GM23338 (cell line): ENCODE measurements at places on chromosomes 16 and 17. TPM values are rescaled to one million over a fixed set of nuclear protein-coding genes. Genes with fewer than 3 reads are reported as not detected.

GRCh38 chr16:67156143-67156844, 3.4 kb downstream of the TRADD start:
- peaks cover 29% of the 10 kb centered on the region; the same call in 1 of the 2 replicates for H3K4me1 ChIP-seq
- H3K27ac ChIP-seq, result no peak overlapping the region
- no peaks in the 10 kb centered on the region for H3K36me3 ChIP-seq
- no peak for DNase-seq
- peaks cover 100% of the 10 kb centered on the region for H3K27me3 ChIP-seq

- DNase-seq, result no peak
- peaks cover 23% of the 10 kb centered on the region for H3K4me1 ChIP-seq
- H3K27ac ChIP-seq, result 0 out of 2 replicates have a peak overlapping the region, but pooled peaks have one; percentile 88
- H3K27me3 ChIP-seq, result no peaks in the 10 kb centered on the region
- no peak overlapping the region for H3K4me3 ChIP-seq
- peaks cover 17% of the 10 kb centered on the region for H3K36me3 ChIP-seq
Measured at GRCh38 chr17:7235693-7236665, 1.7 kb upstream of the DVL2 start.

Gene CRISPLD2
- 6.0 and 8.3 TPM in 2 replicates for total RNA-seq

- H3K4me3 ChIP-seq, result no peak overlapping the region
- no peaks in the 10 kb centered on the region for H3K4me1 ChIP-seq
- no peak overlapping the region for H3K27ac ChIP-seq
- H3K36me3 ChIP-seq, result no peaks in the 10 kb centered on the region
Measured at GRCh38 chr16:51816929-51817328, 665.9 kb upstream of the SALL1 start.

DNA sequence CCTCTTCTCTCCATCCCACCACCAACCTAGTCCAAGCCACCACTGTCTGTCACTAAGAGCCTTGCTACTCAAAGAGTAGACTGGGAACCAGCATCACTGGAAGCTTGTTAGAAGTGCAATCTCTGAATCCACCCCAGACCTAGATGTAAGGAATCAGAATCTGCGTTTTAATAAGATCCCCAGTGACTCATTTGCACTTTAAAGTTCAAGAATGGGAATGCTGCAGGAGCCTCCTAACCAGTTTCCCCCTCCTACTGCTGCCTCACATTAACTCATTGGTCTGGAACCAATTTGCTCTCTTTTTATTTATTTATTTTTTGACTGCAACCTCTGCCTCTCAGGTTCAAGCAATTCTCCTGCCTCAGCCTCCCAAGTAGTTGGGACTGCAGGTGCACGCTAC, 19.8 kb upstream of the LYRM9 start:
- no peak overlapping the region for H3K27ac ChIP-seq
- no peaks in the 10 kb centered on the region; the same call in 1 of the 2 replicates for H3K36me3 ChIP-seq
- H3K27me3 ChIP-seq, result peaks cover 81% of the 10 kb centered on the region
- DNase-seq, result no peak
- H3K4me1 ChIP-seq, result peaks cover 10% of the 10 kb centered on the region

DNA sequence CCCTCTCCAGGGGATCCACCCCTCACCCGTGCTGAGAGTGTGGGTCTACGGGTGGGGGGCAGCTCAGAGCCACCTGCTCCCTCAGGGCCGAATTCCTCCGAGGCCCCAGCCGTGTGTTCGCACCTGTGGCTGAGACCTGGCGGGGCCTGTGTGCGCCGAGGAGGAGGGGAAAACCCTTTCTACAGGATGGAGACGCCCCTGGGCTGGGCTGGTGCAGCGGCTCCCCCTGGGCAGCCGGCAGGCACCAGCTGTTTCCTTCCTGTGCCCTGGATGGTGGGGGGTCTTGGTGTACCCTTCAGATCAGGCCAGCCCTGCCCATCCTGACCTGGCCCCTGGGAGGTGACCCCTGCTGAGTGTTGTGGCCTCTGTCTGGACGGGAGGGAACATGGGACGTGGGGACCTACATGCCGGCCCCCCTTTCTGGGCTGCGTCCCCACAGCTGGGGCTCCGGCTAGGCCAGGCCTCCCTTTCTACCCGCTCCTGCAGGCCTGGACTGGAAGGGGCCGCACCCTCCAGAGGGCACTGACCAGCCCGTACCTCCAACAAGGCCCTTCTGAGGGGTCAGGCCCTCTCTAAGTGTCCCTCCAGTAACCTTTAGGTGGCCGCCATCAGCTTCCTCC, 28.3 kb upstream of the PABPN1L start:
- no peaks in the 10 kb centered on the region for H3K36me3 ChIP-seq
- H3K27ac ChIP-seq, result no peak overlapping the region
- H3K27me3 ChIP-seq, result no peaks in the 10 kb centered on the region
- no peak for DNase-seq
- H3K4me1 ChIP-seq, result no peaks in the 10 kb centered on the region

DNA sequence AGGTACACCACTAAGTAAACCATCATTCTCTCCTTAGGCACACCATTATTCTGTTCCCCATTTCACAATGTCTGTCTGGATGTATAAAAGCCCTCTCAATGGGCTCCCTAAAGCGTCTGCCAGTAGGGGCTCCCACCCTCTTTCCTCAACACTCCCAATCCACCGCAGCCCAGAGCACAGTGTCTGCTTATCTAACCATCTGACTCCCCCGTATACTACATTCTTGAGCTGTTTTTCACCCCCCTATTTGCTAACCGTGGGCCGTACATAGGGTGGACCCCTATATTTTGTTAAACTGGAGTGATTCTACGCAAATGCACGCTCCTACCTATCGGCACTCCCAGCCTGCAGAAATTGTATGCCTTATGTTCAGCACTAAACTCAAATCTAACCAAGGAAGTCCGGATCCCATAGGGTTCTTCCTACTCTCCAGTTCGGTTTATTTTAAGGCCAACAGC, 685 bp upstream of the PSMD3 start:
- peak overlapping the region; percentile 85 for H3K27ac ChIP-seq
- peak overlapping the region; percentile 77 for H3K4me3 ChIP-seq
- peak; percentile 67 for DNase-seq
- no peaks in the 10 kb centered on the region for H3K27me3 ChIP-seq
- peaks cover 7% of the 10 kb centered on the region for H3K36me3 ChIP-seq

- no peak overlapping the region for H3K27ac ChIP-seq
- no peak for DNase-seq
- H3K27me3 ChIP-seq, result no peaks in the 10 kb centered on the region
- peaks cover 8% of the 10 kb centered on the region for H3K4me1 ChIP-seq
Measured at GRCh38 chr16:12802048-12802447, 1.6 kb downstream of the CPPED1 start.

Gene NUBP2
- total RNA-seq, result 143 and 175 TPM in 2 replicates

DNA sequence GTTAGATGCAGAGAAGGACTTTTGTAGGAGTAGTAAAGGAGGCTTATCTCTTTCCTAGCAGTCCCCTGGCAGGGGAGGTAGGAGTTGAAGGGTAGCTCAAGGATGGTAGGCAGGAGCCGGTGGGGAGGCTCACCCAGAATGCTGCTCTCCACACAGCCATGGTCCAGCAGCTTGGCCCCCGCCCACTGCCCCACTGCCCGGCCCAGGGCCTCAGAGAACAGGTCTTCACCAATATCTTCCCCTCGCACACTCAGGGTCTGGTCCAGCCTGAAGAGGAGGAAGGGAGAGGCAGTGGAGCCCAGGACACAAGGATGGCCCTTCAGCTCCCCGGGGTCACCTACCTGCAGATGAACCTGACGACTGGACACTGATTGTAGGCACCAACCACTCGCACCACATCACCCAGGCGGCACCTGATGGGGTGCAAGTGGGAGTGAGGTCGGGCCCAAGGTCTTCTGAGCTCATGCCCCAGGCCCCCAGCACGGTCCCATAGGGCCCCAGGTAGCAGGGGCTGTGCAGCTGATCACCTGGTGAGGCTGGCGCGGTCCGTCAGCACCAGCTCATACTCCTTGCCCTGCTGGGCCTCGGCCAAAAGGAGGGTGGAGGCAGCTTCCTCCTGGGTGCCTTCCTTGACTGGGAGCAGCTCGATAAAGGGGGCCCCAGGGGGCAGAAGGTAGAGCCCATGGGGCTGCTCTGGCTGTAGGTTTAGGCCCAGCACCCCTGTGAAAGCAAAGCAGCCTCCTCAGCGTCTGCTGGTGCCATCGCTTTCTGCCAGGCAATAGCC, 3.6 kb downstream of the GHDC start:
- peaks cover 8% of the 10 kb centered on the region for H3K4me1 ChIP-seq
- H3K27me3 ChIP-seq, result peaks cover 7% of the 10 kb centered on the region; the same call in 1 of the 2 replicates
- no peak overlapping the region for H3K4me3 ChIP-seq
- no peaks in the 10 kb centered on the region for H3K36me3 ChIP-seq
- no peak for DNase-seq

Gene GUCY2D
- total RNA-seq, result 0.07 TPM in 1 of 2 replicates, not detected in the other

DNA sequence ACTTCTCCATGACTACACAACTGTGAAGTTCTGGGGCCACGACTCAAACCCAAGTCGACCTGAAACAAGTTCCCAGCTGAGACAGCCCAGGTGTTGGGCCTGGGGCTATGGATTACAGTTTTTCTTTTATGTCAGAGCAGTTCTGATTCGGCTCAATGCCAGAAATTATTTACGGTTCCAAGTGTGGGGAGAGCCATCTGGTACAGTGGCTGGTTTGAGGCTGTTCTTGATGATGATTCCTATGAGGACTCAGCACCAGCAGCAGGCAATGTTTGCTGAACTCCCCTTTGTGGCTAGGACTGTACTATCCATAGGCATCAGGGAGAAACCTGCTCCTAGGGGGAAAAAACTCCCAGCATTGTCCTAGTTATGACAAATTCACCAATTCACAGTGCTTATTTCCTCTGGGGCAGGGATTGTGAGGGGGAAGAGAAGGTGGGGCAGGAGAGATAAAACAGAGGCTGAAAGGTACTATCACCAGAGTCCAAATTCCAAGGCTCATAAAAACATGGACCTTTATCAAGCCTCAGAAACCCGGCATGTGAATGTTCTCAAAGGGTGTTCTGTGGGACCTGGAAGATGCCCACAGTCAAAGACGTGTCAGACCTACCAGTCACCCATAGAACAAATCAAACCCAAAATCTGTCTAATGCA, 18.2 kb upstream of the CMTM4 start:
- H3K27me3 ChIP-seq, result no peaks in the 10 kb centered on the region
- H3K4me1 ChIP-seq, result no peaks in the 10 kb centered on the region
- no peak for DNase-seq
- H3K4me3 ChIP-seq, result no peak overlapping the region
- no peak overlapping the region for H3K27ac ChIP-seq
- 0 out of 2 replicates have a peak, but pooled peaks cover 5% of the 10 kb centered on the region for H3K36me3 ChIP-seq

- H3K4me1 ChIP-seq, result peaks cover 30% of the 10 kb centered on the region
- H3K27ac ChIP-seq, result no peak overlapping the region
- H3K27me3 ChIP-seq, result no peaks in the 10 kb centered on the region
Measured at GRCh38 chr16:22296225-22297113, 740 bp upstream of the POLR3E start.

- no peak within 1 kb of the TSS for H3K27ac ChIP-seq
- H3K27me3 ChIP-seq, result no peaks in the 10 kb centered on the region
- no peak for DNase-seq
- H3K4me1 ChIP-seq, result no peaks in the 10 kb centered on the region
Measured at GRCh38 chr17:74712756-74713155, at the start of gene CD300LF. CD300LF (minus strand) TSS chr17:74712923; CDS start chr17:74712866, 57 bp downstream.

Gene HOXB7
- not detected in 2 replicates for total RNA-seq

Gene CSF3
- 1.2 TPM in 1 of 2 replicates, not detected in the other for total RNA-seq

Gene HBA2
- total RNA-seq, result 1.9 TPM in 1 of 2 replicates, not detected in the other

DNA sequence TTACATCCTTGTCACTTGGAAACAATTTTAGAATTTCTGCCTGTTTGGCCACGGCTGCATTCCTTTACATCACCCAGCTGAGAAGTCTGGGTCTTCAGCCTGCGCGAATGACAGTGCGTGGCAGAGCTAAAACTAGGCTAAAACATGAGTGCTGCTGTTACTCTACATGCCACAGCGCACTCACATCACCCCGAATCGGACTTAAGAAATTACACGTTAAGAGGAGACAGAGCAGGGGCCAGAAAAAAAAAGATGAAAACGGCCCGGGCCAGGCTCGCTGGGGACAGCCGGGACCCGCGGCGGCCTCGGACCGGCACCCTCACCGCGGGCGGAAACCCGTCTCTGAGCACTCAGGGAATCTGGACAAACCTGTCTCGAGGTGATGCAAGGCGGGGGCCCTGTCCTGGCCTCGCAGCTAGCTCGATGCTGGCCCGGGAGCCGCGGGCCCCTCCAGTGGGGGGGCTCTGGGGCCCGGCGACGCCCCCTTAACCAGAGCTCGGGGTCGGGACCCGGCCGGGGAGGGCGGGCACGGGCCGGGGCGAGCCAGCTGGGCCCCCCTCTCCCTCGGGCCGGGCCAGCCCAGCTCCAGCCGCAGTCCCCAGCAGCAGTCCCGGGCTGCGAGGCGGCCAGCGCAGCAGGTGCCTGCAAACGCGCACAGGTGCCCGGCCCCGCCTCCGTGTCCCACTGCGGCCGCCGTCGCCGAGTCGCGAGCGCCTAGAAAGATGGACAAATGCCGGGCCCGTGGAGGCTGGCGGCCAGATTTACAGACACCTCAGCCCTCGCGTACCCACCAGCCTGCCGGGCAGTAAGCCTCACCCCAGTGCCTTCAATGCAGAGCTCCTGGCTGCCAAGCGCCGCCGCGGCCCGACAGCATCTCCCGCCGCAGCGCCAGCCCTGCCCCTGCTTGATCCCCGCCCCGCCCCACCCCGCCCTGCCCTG, at the start of gene AKTIP:
AKTIP (minus strand) TSS at position 879 of the 939 bp plus-strand sequence. CDS start 2,950 bp downstream, outside the sequence.
- no peaks in the 10 kb centered on the region for H3K27me3 ChIP-seq
- H3K4me1 ChIP-seq, result peaks cover 29% of the 10 kb centered on the region
- DNase-seq, result peak; percentile 74
- H3K4me3 ChIP-seq, result peak within 1 kb of the TSS; percentile 83
- peak within 1 kb of the TSS; percentile 95 for H3K27ac ChIP-seq
- H3K36me3 ChIP-seq, result peaks cover 4% of the 10 kb centered on the region; the same call in 1 of the 2 replicates

Gene MAPT
- 1.1 and 1.7 TPM in 2 replicates for total RNA-seq

Gene CNTNAP1
- total RNA-seq, result 2.9 and 5.0 TPM in 2 replicates

Gene EFNB3
- total RNA-seq, result 7.7 and 11.5 TPM in 2 replicates

- no peaks in the 10 kb centered on the region for H3K36me3 ChIP-seq
- no peaks in the 10 kb centered on the region; the same call in 1 of the 2 replicates for H3K4me1 ChIP-seq
- H3K4me3 ChIP-seq, result no peak overlapping the region
- no peak overlapping the region for H3K27ac ChIP-seq
- no peak for DNase-seq
- H3K27me3 ChIP-seq, result no peaks in the 10 kb centered on the region
Measured at GRCh38 chr16:85515830-85516397, 97.2 kb upstream of the GSE1 start.

GRCh38 chr16:66840883-66841282, 3.3 kb upstream of the CA7 start:
- no peak overlapping the region for H3K4me3 ChIP-seq
- no peaks in the 10 kb centered on the region for H3K36me3 ChIP-seq
- no peak for DNase-seq
- no peaks in the 10 kb centered on the region; the same call in 1 of the 2 replicates for H3K4me1 ChIP-seq
- no peak overlapping the region for H3K27ac ChIP-seq
- H3K27me3 ChIP-seq, result peaks cover 37% of the 10 kb centered on the region

GRCh38 chr17:10992106-10992880, 154.4 kb upstream of the PIRT start:
- no peaks in the 10 kb centered on the region for H3K4me1 ChIP-seq
- DNase-seq, result no peak
- no peaks in the 10 kb centered on the region for H3K27me3 ChIP-seq
- H3K4me3 ChIP-seq, result no peak overlapping the region
- H3K27ac ChIP-seq, result no peak overlapping the region

GRCh38 chr17:82400830-82401229, 17.3 kb upstream of the HEXD start:
- no peak for DNase-seq
- H3K27ac ChIP-seq, result no peak overlapping the region
- no peaks in the 10 kb centered on the region for H3K27me3 ChIP-seq
- no peaks in the 10 kb centered on the region for H3K36me3 ChIP-seq
- no peak overlapping the region for H3K4me3 ChIP-seq

- H3K4me1 ChIP-seq, result no peaks in the 10 kb centered on the region
- H3K36me3 ChIP-seq, result no peaks in the 10 kb centered on the region
- no peak for DNase-seq
- H3K27me3 ChIP-seq, result no peaks in the 10 kb centered on the region
- H3K27ac ChIP-seq, result no peak overlapping the region
Measured at GRCh38 chr16:55571191-55571897, 4.9 kb downstream of the CAPNS2 start.

Gene ADGRG1
- 0.12 and 0.14 TPM in 2 replicates for total RNA-seq

GRCh38 chr17:33493566-33493965, 200.5 kb upstream of the ASIC2 start:
- H3K27ac ChIP-seq, result no peak overlapping the region
- no peaks in the 10 kb centered on the region for H3K4me1 ChIP-seq
- H3K4me3 ChIP-seq, result no peak overlapping the region
- no peaks in the 10 kb centered on the region for H3K36me3 ChIP-seq
